ENCODE measurements at places on chromosomes 13 and 19. TPM values are rescaled to one million over a fixed set of nuclear protein-coding genes. Genes with fewer than 3 reads are reported as not detected.

ELSPBP1 gene
- total RNA-seq = not detected

DNA sequence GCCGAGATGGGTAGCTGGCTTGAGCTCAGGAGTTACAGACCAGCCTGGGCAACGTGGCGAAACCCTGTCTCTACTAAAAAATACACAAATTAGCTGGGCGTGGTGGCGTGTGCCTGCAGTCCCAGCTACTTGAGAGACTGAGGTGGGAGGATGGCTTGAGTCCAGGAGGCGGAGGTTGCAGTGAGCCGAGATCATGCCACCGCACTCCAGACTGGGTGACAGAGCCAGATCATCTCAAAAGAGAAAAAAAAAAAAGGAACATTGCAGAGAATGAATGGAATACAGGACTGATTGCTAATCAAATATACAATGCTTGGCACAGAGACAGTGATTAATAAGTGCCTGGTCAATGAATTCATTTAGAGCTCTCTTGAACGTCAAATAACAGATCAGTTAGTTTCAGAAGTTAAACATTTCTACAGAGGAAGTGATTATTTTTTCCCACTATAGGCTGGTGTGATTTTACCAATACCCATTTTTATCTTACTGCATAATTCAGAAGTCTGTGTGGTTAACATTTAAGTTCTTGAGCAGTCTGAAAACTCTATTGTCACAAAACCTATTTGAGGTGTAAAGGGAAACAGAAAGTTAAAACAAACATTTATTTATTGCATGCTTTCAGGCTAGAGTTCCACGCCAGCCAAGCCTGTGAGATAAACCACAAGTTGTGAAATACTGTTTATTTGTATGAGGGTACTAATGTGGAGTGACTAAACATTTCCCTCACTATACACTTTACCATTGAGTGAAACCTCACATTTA, 7.7 kb upstream of the TBC1D4 start:
- DNase-seq = no peak

DNA sequence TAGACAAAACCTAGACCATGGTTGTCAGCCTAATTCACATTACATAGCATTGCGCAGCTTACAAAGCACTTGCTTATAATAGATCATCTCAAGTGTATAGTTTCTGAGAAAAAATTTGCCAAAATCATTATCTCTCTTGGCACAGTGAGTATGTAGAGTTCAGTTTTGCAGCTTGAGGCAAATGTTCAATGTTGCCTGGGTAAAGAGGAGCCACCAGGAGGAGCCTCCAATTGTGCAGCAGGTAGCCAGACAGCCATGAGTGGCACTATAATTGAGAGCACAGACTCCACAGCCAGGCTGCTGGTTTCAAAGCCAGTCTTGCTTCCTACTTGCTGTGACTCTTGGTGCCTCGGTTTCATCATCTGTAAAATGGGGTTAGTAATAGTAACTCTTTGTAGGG, 24.0 kb upstream of the OLFM4 start:
- DNase-seq = no peak

GRCh38 chr19:57633832-57634131, 814 bp downstream of the ZNF211 start:
- peak; percentile 31 for DNase-seq

GRCh38 chr19:1156830-1157615, 17.0 kb downstream of the SBNO2 start:
- no peak for DNase-seq

GRCh38 chr13:113645329-113645728, 12.7 kb downstream of the ATP4B start:
- DNase-seq = no peak

- no peak for DNase-seq
These were observed 1930.2 kb upstream of the PCDH20 start for GRCh38 chr13:63345835-63346234.

GRCh38 chr19:13689085-13689484, 75.2 kb upstream of the MRI1 start:
- DNase-seq = no peak

DNA sequence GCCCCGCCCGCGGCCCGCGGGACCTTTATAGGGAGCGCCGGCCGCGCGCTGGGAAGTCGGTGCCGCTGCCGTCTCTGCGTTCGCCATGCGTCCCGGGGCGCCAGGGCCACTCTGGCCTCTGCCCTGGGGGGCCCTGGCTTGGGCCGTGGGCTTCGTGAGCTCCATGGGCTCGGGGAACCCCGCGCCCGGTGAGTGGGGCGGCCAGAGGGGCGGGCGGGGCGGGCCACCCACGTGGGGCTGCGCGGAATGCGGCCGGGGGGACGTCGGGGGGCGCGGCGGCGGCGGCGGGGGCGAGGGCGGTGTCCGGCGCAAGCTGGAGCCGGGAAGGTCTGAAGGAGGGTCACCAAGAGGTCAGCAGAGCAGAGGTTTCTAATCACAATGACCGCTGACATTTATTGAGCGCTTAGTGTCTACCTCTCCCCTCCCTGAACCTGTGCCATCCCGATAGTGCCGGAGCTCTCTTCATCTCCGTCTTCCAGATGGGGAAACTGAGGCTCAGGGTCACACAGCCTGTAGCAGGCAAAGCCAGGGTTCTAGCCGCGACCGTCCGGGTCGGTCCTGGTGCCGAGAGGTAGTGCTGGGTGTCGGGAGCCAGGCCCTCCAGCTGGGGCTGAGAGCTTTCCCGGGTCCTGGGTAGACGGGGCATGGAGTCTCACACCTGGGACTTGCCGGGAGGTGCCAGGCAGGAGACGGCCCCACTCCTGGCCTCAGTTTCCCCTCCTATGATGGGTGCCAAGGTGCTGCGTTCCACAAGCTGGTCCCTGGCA, at the start of gene FSTL3:
Gene FSTL3, plus strand, starts transcription at position 54 of the 767 bp plus-strand sequence. Its CDS starts 32 bp downstream, at position 86.
- peak; percentile 79 for DNase-seq

- DNase-seq = no peak
These were observed 3.8 kb downstream of the DMRTC2 start for GRCh38 chr19:41848666-41849065.
